ENCODE measurements at places on chromosomes 4 and X.

DNA sequence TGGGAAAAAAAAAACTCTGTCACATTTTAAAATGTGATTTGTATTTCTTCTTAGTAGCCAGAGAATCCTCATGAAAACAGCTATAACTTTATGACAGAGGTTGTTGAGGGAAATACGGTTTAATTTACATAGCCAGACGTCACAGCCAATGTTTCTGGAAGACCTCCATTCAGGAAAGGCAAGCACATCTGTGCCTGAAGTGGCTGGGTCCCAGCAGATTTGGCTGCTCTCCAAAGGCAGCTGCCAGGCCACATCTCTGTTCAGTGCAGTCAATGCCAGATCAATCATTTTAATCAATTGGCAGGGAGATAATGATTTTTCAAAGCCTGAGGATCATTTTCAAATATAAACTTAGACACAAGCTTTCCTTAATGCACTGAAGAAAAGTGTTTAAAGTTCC is 86.5 kb upstream of the ZIC3 start:
- DNase-seq, result peak; percentile 68

- DNase-seq, result no peak
These were observed 40.3 kb upstream of the CENPU start for GRCh38 chr4:184774152-184774551.

GRCh38 chrX:97399400-97399799 is 515.7 kb downstream of the RPA4 start:
- no peak for DNase-seq

- DNase-seq, result no peak
These were observed 281.6 kb downstream of the SLC7A11 start for GRCh38 chr4:137960371-137961050.

DNA sequence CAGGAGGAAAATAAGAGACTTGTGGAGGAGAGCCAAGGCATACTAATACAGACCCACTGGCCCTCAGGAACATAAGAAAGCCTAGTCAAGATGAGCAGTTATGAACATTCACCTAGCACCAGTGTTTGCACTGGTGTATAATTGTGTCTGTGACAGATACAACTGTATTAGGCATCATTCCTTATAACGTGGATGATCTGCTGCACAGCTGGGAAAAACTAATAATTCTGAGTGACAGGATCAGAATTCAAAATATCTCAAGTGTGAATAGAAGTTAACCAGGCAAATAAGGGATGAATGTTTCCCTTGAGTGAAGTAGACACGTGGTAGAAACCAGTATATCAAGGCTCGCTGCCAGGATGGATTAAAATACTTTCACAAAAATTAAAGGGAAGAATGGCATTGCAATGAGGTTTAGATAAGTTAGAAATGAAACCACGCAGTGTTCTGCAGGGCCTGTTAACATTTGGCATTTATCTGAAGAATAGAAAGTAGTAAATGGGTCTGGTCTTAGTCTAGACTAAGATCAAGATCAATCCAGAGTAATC is 325.9 kb downstream of the EPHA5 start:
- no peak for DNase-seq

DNA sequence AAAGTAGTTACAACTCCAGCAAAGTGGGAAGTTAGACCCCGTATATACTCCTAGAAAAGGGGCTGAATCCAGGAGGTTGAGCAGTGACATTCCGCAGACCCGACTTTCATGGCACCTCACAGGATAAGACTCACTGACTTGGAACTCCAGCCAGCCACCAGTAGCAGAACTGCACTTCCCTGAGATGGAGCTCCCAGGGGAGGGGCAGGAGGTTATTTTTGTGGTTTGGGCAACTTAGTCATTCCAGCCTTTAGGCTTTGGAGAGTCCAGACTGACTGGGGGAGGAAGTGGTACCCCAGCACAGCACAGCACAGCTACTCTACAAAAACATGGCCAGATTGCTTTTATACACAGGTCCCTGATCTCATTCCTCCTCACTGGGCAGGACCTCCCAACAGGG is 319.1 kb downstream of the PCDH19 start:
- DNase-seq, result no peak

GRCh38 chr4:94583914-94584641 is 132.3 kb downstream of the PDLIM5 start:
- DNase-seq, result no peak

DNA sequence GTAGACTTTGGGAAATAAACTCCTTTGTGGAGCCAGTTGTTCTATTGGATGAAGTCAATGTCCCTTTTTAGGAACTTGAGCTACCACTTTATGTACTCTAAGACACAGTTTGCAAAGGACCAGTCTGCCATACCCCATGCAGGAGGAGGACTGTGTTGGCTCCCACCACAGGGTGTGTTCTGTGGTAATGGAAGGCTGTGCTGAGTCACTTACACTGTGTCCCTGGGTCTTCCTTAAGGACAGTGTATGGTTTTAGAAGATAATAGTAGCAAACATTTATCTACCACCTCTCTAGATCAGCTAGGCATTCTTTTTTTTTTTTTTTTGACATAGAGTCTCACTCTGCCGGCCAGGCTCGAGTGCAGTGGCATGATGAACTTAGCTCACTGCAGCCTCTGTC is 184.0 kb upstream of the PGRMC2 start:
- DNase-seq, result no peak

GRCh38 chr4:73573794-73574528 is 46.3 kb downstream of the RASSF6 start:
- DNase-seq, result peak; percentile 84

All from NCI-H1105 treated with DMSO at 0.1 percent for 48 hours (cell line).